ENCODE measurements at places on chromosomes 7 and 10.
A peak's percentile ranks its signal among the peaks of the same experiment; 100 is the strongest.

GRCh38 chr10:125248489-125248888, 88.1 kb upstream of the CTBP2 start:
- no peak for DNase-seq

DNA sequence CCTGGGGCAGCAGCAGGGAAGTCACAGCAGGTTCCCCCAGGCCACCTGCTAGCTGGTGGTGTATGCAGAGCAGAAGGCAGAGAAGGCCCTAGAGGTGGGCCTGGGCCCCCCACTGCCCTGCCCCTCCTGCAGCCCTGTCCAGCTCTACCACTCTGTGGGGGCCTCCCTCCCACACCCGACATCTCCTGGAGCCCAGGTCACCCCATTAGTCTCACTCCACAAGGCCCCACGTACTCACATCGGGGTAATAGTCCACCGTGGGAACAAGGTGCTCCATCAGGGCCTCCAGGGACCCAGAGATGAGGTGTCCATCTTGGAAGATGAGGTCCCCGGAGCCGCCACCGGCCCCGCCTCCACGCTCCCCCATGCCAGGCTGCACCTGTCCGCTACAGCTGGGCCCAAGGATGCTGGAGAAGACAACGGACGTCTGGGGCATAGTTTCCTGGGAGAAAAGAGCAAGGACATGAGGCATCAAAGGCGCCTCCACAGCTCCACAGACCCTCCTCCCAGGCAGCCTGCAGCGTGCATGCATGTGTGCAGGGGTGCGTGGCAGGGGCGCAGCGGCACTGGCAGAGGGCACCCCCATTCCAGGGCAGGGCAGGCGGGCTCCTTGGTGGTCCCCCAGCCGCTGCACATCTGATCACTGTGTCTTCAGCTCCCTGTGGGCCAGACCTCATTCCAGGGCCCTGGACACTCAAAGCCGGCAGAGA, 61.0 kb downstream of the RASGEF1A start:
- DNase-seq: peak; percentile 14

DNA sequence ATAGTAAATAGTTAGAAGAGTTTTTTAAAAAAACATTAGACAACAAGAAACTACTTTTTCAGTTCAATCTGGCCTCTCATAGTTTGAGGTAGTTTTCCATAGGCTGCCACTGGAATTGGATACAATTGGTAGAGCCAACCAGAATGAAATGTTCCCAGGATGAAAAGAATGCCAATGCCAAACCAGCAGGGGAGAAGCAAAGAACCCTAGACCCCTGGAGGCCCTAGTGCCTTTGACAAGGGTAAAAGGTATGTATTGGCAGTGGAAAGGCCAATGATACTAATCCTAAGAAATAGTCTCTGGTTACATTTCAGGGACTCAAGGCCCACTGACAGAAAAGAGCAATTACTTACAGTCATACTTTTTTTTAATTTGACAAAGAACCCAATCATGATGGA, 77.4 kb upstream of the SEM1 start:
- no peak for DNase-seq

DNA sequence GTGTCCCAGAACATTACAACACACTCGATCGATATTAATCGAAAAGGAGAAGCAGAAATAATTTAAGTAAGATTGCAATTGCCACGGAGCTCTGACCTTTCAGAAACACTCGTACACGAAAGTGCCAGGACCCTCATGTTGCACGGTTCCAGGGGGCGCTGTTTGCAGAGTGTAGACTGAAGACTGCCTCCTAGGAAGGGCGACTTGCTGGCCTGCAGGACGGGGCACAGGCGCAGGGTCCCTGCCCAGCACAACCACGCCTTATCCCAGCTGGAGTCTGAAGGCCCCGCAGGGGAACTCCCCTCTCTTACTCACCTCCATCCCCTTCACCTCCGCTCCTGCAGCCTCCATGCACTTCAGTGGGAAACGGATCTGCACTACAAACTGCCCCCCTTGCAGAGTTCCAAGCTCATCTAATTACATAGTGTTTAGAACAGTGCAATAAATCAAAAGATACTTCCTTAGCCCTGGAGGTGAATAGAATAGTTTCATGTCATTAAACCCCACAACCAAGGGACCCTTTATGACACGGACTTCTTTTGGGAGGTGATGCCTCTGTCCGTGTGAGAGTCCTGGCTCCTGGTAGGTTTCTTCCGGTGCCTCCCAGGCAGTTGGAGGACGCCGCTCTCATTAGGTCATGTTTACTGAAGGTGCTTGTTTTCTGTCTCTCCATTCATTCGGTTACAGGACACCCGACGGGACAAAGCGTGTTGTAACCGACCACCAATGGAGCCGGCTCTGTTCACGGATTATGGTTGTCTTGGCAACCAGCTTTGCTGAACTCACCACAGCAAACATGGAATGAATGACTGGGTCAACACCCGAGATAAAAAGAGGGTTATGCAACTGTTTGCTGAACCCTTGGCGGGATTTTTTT, 262.2 kb downstream of the BAMBI start:
- no peak for DNase-seq

DNA sequence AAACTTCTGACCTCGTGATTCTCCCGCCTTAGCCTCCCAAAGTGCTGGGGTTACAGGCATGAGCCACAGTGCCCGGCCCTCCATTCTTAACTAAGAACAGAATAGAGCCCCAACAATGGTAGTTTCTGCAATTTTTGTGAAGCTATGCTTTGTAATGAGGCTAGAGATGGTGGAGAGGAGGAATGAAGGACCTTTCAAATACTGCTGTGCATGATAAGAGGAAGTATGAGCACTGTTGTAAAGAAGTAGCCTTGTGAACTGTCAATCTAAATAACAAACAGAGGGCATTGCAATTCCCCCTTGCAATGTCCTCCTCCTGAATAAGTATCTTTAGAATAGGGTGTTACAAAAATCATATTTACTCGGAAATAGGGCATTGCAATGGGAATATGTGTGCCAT, 70.2 kb downstream of the EVX1 start:
- no peak for DNase-seq

GRCh38 chr7:130148561-130148960, 56.6 kb downstream of the TMEM209 start:
- no peak for DNase-seq

DNA sequence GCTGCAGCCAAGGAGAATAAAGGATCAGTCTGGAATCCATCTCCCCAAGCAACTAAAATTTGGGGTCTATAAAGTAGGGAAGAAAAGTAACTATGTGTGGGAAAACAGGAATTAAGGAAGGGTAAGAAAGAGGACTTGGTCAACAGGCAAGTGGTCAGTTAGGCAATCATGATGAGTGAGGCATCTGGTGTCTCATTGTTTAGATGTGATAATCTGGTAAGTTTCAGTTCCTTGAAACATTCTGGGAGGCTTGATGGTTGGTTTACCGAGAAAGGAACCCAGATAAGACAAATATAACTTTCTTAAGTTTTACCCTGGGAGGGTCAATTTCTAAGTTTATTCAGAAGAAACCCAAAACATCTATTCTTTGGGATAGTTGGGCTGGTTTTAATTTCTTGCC, 22.3 kb downstream of the HYAL4 start:
- no peak for DNase-seq

GRCh38 chr7:27688646-27689045, 26.0 kb upstream of the HIBADH start:
- no peak for DNase-seq

DNA sequence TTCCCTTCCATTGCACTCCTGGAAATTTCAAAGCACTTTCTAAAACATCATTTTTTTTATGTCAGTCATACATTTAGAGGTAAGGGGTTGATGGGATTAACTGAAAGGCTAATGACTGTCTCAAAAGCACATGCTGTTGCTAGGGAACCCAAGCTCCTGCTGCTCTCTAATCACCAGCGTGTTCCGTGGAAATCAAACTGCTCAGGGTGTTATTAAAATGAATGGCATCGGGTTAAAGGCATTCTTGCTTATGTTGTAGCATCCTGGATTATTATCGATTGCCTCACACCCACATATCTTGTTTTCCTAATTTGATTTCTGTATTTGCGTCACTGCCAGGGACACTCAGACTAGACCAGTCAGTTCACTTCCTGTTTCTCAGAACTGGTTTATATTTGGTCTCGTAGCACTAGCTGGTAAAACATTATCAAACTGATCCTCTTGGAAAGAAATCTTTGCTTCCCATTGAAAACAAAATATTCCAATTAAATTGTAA, 216.5 kb upstream of the MKLN1 start:
- no peak for DNase-seq

- no peak for DNase-seq
Observed at GRCh38 chr7:91554883-91555282, 290.6 kb downstream of the FZD1 start.

DNA sequence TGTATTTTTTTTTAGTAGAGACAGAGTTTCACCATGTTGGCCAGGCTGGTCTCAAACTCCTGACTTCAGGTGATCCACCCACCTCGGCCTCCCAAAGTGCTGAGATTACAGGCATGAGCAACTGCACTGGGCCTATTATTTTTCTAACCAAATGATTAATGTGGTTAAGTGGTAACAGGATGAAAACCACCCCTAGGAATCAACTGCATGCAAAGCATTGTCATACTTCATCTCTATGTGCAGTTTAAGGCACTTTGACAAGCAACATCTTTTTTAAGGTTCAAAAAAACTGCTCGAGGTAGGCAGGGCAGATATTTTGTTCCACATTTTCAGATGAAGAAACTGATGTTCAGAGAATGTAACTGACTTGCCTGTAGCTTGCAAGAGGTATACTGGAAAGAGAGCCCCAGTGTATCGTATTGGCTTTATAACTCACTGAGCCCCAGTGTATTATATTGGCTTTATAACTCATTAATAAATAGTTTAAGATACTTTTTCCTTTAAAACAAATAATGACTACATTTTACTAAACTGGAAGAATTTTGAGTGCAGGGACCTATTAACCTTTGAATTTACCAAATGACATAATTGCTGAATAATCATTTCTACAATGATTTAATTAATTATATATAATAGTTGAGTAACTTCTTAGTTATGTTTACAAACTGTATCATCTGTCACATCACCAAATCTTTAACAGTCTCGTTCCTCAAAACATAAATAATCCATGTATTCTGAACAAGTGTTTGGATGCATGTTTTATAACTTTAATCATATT, 38.1 kb downstream of the RTKN2 start:
- no peak for DNase-seq

DNA sequence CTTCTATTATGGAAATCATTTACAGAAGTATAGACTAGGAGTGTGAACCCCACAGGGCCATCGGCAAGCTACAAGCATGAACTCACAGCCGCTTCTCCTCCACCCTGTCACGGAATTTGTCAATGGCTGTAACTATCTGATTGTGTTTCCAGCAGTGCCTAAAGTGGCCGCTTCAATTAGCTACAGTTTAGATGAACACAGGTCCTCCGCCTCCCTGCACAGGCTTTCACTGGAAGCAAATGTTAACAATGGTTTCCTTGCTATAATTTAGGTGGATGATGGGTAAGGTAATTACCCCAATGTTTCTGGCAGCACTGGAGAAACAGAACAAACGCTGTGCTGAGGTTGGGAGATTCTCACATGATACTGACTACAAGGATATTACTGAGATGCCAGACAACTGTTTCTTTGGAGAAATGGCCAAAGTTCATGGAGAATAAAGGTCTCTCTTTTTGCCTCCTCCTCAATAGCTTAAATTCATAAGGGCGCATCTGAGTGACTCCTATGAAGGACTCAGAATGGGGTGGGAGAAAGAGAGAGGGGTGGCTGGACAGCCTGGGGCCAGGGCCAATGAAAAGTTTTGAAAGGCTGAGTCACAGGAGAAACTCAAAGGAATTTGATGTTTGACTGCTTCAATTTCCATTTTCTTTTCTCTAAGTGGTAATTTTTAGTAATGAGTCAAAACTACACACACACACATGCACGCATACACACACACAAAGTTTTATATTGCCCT, 78.9 kb downstream of the SVIL start:
- no peak for DNase-seq

- DNase-seq: no peak
Observed at GRCh38 chr7:115208710-115209560, 287.0 kb downstream of the MDFIC start.

DNA sequence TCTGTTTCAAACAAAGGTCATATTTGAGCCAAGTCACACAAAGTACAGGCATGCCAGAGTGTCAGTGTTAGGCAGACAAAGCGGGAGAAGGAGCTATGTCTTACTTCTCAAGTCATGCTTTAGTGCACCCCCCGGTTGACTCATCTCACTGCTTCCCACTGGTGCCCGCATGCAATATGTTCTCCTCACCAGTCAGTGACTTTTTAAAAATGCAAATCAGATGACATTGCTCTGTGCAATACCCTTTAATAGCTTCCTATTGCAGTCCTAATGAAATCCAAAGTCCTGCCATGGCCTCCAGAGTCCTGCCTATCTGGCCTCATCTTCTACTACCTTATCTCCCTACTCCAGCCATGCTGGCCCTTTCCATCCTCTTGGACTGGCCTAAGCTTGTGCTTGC, 429.1 kb downstream of the ACTR3B start:
- no peak for DNase-seq

- DNase-seq: no peak
Observed at GRCh38 chr10:97499561-97500296, 1.0 kb downstream of the UBTD1 start.

- no peak for DNase-seq
Observed at GRCh38 chr7:47218378-47219176, 363.3 kb downstream of the TNS3 start.

GRCh38 chr7:37495574-37496184, 47.0 kb upstream of the ELMO1 start:
- DNase-seq: no peak

DNA sequence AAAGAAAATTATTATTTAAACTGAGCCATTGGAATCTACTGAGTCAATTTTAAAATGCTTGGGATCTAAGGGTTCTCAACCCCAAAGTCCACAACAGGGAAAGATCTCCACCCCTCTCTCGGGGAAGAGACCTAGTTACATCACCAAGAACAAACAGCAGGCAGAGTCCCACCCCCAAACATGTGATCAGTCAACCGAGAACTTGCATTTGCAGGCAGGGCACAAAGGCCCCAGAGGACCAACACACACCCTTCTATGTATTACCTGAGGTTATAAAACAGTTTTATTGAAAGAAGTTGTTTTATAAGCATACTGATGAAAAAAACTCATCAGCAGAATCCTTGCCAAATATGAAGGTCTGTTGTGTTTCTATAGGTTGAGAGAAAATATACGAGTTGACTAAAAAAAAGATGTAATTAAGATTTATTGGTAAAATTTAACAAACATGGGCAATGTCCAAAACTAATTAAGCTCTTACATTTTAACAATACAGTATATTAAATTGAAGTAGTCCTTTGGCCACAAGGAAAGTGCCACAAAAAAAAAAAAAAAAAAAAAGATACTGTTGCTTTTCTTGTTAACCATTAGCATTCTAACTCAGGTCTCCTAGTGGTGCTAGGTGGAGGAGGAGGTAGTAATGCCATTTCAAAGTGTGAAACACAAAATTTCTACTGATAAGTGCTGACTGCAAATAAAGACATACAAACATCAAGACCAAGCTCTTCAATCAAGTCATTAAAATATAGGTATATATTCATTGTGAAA, 975 bp upstream of the USP54 start:
- DNase-seq: peak; percentile 19

- DNase-seq: no peak
Observed at GRCh38 chr10:63474488-63474887, 8.7 kb upstream of the JMJD1C start.
